ENCODE measurements at places on chromosomes 2 and 18.

- DNase-seq = no peak
Measured at GRCh38 chr2:235768606-235769005, 274.8 kb downstream of the AGAP1 start.

DNA sequence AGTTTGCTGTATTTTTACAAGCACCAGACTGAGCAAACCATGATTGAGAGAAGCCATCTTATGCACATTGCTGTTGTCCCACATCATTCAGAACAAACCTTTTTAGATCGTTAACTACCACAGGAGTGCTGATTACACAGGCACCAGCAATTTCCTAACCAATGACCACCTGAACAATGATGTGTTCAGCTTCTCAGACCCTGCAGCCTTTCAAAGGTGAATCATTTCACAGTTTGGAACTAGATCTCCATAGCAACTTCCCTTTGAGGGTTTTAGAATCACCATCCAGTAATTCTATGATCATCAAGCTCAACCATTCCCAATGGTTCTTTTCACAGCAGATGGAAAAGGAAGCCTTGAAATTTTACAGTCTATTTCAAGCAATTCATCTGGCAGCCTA lies 71.4 kb downstream of the OLA1 start:
- DNase-seq = no peak

GRCh38 chr2:167749016-167749415 lies 498.4 kb downstream of the STK39 start:
- no peak for DNase-seq

GRCh38 chr2:148968776-148969319 lies 69.7 kb upstream of the LYPD6B start:
- DNase-seq = no peak

GRCh38 chr2:177783835-177784744 lies 288.5 kb downstream of the PDE11A start:
- peak; percentile 77 for DNase-seq

- no peak for DNase-seq
Measured at GRCh38 chr2:101401326-101401665, 14.0 kb upstream of the CREG2 start.

DNA sequence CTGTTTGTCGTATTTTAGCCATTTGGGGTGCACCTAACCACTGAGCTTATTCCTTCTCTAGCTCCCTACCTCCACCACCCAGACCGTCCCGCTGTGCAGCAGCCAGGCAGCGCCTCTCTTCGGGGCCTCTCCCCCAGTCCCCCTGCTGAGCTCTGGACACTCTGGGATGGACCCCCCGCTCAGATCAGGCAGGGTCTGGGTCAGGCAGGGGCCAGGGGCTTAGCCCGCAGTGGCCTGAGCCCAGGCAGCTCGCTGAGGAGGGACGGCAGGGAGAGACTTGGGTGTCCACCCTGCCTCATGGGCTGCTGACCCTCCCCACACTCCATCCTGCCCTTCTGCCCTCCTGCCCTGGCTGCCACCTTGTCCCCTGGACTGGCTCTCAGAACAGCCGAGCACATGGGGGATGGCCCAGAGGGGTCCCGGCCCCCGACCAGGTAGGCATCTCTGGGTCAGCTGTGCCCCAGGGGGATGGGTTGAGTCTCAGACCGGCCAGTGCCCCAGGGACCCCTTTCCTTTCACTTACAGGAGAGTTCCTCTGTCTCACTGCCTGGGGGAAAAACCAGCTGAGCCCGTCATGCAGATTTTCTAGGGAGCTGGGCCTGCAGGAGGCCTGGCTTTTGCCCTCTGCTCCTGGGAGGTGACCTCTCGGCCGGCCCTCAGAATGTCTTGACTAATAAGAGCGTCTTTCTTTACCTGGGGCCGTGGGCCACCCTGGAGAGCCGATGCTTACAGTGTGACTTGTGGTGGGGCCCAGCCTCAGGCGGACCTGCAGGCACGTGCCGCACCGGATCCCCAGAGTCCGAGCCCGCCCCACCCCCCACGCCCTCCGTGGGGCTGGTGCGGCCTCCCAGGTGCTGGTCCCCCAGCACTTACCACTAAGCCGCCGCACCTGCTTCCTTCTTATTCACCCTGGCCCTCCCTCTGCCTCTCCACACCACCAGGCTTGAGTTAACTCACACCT lies 22.8 kb upstream of the PXDN start:
- DNase-seq = no peak

GRCh38 chr2:157782057-157782845 lies 93.9 kb downstream of the ACVR1 start:
- DNase-seq = peak; percentile 30

GRCh38 chr18:79519751-79520477 lies 124.2 kb downstream of the NFATC1 start:
- no peak for DNase-seq
